Endothelial cell (in vitro differentiated cells): ENCODE measurements at places on chromosomes 13 and 19. TPM values are rescaled to one million over a fixed set of nuclear protein-coding genes. Genes with fewer than 3 reads are reported as not detected.

DNA sequence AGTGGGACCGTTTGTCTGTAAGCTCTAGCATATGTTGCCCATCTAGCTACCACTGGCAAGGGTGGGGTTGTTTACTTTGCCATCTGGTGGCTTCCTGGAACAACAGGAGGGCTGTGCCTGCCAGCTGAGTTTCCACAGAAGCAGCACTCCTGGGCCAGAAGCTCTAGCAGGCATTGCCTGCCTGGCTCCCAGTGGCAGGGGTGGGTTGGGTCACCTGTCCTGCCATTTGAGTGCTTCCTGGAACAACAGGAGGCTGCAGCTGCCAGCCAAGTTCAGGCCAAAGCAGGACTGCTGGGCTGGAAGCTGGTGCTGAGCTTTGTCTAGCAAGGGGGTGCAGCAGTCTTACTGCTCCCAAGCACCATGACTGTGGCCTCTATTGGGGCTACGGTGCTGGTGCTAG lies 239.7 kb downstream of the MTUS2 start:
- no peak for DNase-seq
- no peak overlapping the region for H3K27ac ChIP-seq
- no peak overlapping the region for H3K4me3 ChIP-seq
- H3K36me3 ChIP-seq, result no peaks in the 10 kb centered on the region
- H3K27me3 ChIP-seq, result peaks cover 4% of the 10 kb centered on the region

- H3K36me3 ChIP-seq, result no peaks in the 10 kb centered on the region
- no peaks in the 10 kb centered on the region for H3K4me1 ChIP-seq
- DNase-seq, result no peak
- H3K27ac ChIP-seq, result no peak overlapping the region
Observed at GRCh38 chr13:90883592-90883991, 463.9 kb upstream of the MIR17HG start.

Gene ZNF43
- 35.5 TPM for total RNA-seq

DNA sequence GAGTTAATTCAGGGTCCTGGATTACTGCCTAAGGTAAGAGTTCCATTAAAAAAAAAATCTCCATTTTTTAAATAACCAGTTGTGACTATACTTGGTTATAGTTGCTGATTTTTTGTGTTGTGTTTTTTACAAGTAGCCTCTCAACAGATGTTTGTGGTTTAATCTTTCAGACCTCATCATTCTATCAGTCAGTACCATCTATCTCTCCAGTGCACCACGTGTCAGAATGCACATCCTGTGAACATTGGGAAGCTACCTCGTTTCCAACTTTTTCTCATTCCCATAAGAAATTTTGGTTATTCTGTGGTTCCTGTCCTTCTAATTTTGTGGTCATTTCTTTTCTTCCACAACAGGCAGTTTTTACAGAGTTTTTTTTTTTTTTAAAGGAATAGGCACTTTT lies 39.2 kb downstream of the WDFY2 start:
- H3K27me3 ChIP-seq, result peaks cover 7% of the 10 kb centered on the region
- no peak for DNase-seq
- peaks cover 68% of the 10 kb centered on the region for H3K4me1 ChIP-seq
- no peak overlapping the region for H3K4me3 ChIP-seq

DNA sequence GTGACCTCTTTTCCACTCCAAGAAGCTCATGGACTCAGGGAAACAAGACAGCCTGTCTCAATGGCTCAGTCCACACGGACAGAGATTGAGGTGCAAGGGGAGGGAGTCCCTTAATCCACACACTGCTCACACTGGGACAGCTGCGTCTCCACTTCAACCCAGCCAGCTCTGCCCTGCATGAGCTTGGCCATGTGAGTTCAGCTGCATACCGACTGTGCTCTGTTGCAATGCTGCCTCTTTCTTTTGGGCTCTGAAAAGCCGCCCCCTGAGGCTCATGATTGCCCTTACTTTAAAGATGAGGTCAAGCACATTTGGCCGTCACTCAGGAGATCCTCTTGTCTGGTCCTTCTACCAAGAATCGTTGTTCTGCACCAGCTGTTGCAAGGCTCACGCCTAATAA lies 64.8 kb upstream of the KCTD15 start:
- H3K36me3 ChIP-seq, result no peaks in the 10 kb centered on the region
- H3K4me3 ChIP-seq, result no peak overlapping the region
- DNase-seq, result no peak
- H3K27ac ChIP-seq, result no peak overlapping the region
